ENCODE measurements at places on chromosomes 7 and 10. TPM values are rescaled to one million over a fixed set of nuclear protein-coding genes. Genes with fewer than 3 reads are reported as not detected.

RHOBTB1 gene
- polyA plus RNA-seq: 0.77 TPM

GPR15LG gene
- 273 TPM for polyA plus RNA-seq

ADIRF gene
- polyA plus RNA-seq: 437 TPM

VPS50 gene
- polyA plus RNA-seq: 7.0 TPM

NAT16 gene
- polyA plus RNA-seq: not detected

ST8SIA6 gene
- polyA plus RNA-seq: 0.61 TPM

ZPBP gene
- not detected for polyA plus RNA-seq

GBX1 gene
- polyA plus RNA-seq: not detected

FLNC gene
- 3.1 TPM for polyA plus RNA-seq

PROSER2 gene
- polyA plus RNA-seq: 6.8 TPM

CCDC172 gene
- polyA plus RNA-seq: not detected

NXPH1 gene
- 0.02 TPM for polyA plus RNA-seq

TLX1 gene
- polyA plus RNA-seq: not detected

ARF5 gene
- polyA plus RNA-seq: 235 TPM

PNLIPRP1 gene
- 0.29 TPM for polyA plus RNA-seq

CLCN1 gene
- polyA plus RNA-seq: 0.44 TPM

VAX1 gene
- not detected for polyA plus RNA-seq

VWDE gene
- polyA plus RNA-seq: 0.20 TPM

MSMB gene
- 0.59 TPM for polyA plus RNA-seq

UNCX gene
- polyA plus RNA-seq: not detected

TEX47 gene
- polyA plus RNA-seq: not detected

CYP3A7 gene
- 0.02 TPM for polyA plus RNA-seq

CYP2C19 gene
- polyA plus RNA-seq: 0.35 TPM

LRRN3 gene
- polyA plus RNA-seq: 0.06 TPM

NACAD gene
- 0.65 TPM for polyA plus RNA-seq

CPA4 gene
- polyA plus RNA-seq: 8.4 TPM

CLDN3 gene
- 0.14 TPM for polyA plus RNA-seq

DRGX gene
- polyA plus RNA-seq: 0.04 TPM

CALHM3 gene
- polyA plus RNA-seq: not detected
